ENCODE measurements at places on chromosomes 4 and X.

DNA sequence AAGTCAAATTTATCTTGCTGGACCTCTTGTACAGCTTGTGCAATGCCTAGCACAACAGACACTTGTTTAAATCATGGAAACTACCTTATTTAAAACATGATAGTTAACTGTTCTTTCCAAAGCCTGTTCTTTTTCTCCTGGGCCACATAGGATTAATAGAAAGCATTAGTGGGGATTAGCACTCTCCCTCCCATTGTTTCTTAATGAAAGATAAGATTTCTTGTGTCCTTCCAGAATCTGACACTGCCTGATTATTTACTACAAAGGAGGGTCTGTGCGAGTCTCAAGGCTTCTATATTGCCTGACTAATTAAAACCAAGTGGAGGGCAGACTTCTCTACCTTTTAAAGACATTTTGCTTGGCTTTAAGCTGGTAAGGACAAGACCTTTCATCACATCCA lies 8.5 kb upstream of the ELMOD2 start:
- DNase-seq = no peak

DNA sequence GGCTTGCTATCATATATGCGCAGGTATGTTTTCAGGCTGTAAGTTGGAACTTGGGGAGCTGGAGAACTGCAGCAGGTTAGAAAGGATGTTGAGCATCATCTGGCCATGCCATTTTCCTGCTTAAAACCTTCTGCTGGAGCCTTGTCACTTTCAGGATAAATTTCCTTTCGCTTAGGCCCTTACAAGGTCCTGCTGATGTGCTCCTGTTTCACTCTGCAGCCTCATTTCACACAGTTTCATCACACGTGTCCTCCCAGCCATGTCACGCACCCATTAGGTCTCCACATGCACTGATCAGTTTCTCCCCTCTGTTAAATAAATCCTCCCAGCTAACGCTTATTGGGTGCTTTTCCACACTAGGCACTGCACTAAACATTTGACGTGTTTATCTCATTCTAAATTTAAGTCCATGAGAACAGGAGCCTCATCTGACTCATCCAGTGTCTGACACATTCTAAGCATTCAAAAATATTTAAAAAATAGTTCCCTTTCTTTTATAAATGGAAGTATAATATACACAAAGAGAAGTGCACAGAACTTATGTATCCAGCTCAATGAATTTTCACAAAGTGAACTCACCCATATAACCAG lies 14.5 kb downstream of the SOD3 start:
- DNase-seq = no peak

DNA sequence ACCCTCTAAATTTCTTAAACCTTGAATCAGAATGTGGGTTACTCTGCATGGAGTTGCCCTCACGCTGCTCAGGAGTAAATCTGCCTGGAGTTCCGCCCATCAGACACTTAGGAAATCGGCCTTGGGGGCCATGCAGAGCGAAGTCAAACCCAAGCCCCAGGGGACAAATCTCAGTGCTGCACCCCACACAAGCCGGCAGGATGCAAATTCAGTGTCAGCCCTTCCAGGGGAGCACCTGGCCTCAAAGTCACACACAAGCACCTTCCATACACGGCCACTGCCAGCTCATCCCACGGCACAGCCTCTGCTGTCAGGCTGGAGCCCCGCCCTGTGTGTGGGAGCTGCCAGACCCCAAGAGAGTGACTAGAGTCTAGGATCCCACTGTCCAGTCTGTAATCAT lies 27.4 kb downstream of the RNF212 start:
- no peak for DNase-seq

DNA sequence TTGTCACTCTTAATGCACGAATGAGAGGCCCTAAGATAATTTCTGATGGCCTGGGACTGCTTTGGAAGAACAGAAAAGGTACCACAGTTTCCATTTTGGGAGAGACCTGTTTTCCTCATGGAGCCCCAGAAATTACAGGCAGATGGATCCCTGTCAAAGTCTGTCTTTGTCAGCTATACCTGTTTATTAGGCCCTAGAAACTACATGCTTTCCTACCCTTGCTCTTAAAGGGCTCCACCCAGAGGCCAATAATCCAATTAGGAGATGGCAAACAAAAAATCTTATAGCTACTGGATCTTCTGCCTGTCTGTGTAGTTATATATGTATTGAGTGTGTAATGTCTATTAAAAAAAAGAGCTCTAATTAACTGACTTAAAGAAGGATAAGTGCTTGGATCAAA lies 141.3 kb downstream of the NR3C2 start:
- no peak for DNase-seq

DNA sequence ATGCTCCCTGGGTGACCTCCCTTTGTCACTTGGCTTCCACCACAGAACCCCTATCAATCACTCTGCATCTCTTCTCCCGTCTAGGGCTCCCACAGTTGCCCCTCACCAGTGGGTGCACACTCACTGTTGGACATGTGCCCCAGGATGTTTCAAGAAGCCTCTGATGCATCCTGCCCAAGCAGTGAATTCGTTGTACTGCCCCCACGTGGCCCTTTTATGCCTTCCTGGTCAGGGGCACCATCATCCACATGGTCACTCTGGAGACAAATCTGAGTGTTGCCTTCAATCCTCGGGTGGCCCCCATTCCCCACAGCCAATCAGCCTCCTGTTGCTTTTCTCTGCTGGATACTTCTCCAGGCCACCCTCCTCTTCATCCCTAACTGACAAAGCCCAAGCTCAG lies 12.2 kb downstream of the ITIH6 start:
- DNase-seq = no peak

- peak; percentile 41 for DNase-seq
Observed at GRCh38 chrX:51802917-51803688, 59.9 kb downstream of the GSPT2 start.

DNA sequence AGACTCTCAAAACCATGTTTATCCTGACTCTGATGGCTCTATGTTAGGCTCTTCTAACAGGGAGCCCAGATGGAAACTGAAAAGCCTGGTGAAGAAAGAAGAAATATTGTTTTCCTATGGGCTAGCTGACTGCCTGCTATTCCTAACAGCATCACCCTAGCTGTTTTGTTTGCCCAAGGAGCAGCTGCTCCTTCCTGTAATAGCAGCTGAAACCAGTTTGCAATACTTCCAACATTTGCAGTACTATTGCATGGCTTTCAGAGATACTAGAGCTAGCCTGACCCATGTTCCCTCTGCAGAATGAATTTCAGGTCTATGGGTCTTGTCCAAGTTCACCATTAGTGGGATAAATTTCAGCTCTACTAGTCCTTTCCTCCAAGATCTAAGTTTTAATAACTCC lies 495.2 kb downstream of the INPP4B start:
- DNase-seq = no peak

DNA sequence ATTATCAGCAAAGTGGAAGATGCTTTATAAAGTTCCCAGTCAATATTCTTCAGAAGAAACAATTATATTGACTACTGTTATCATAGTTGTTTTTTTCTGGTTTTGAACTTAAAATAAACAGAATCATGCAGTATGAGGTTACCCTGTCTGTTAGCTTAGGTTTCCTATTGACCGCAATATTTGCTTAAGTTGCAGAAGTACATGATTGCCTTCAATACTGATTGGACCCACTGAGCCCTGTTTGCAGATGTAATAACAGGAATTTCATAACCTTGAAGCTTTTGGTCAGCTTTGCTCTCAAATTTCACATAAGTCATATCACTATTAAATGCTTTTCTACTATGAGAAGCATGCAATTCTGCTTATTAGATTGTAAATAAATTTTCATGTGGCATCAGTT lies 229.1 kb upstream of the FSTL5 start:
- no peak for DNase-seq

GRCh38 chrX:15719324-15719968 lies 18.6 kb upstream of the CA5B start:
- no peak for DNase-seq

DNA sequence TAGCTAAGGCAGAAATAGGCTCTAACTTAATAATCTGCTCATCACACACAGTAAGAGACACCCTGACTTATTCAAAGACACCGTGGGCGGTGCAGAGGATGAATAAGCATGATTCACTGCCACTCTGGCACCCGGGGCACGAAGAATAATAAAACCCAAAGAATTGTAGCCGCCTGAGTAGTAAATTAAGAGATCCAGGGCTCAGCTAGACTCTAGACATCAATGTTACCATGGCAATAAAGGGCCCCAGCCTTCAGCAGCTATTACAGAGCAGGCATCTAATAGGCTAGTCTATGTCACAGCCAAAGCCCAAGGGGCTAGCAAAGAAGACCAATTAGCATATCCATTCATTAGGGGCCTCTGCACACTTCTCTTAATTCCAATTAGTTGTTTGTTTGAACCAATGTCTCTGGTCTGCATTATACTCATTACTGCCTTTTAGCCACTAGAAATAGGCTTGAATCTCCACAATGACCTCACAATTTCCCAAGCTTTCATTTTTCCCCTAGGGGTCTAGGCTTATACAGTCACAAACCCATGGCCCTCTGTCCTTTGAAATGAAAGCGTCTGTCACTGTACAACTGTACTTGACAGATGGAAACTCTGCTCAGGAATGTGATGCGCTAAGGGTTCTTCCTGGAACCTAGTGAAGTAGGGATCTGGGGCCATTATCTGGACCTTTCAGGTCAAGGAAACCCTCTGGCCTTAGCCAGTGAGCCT lies 3.0 kb upstream of the ATP1B4 start:
- no peak for DNase-seq

GRCh38 chrX:10242026-10242425 lies 85.3 kb downstream of the CLCN4 start:
- no peak for DNase-seq

DNA sequence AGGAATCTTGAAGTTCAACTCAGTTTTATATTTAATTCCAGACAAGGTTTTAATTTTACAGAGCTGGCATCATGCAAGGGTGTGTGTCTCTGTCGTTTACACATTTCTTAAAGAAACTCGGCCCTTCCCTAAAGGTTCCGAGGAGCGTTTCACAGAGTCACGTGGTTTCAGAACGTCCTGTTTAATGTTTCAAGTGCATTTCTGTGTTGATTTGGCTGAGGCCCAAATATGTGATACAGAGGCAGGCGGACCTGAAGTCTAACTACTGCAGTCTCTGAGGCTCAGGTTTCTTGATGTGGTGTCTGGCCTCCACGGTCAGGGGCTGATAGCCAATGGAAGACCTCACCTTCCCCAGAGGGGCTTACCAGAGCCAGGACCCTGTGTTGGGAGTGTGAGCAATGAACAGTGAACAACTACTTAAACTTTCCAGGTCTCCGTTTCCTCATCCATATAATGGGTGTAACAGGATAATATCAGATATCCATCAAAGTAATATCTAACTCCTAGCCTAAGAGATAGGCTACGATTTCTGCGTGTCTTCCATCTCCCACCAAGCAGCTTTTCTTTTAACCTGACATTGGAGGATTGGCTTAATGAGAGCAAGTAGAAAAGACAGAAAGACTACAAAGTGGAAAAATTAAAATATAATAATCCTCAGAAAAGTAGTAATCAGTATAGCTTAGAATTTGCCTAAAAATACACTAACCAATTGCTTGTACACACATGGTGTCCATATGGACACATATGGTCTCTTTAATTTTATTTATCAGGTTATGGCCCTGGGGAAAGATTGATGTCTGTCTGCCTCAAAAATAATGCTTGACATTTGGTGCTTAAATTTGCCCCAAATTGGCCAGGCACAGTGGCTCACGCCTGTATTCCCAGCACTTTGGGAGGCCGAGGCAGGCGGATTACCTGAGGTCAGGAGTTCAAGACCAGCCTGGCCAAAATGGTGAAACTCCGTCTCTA lies 50.0 kb upstream of the TRIM2 start:
- no peak for DNase-seq

DNA sequence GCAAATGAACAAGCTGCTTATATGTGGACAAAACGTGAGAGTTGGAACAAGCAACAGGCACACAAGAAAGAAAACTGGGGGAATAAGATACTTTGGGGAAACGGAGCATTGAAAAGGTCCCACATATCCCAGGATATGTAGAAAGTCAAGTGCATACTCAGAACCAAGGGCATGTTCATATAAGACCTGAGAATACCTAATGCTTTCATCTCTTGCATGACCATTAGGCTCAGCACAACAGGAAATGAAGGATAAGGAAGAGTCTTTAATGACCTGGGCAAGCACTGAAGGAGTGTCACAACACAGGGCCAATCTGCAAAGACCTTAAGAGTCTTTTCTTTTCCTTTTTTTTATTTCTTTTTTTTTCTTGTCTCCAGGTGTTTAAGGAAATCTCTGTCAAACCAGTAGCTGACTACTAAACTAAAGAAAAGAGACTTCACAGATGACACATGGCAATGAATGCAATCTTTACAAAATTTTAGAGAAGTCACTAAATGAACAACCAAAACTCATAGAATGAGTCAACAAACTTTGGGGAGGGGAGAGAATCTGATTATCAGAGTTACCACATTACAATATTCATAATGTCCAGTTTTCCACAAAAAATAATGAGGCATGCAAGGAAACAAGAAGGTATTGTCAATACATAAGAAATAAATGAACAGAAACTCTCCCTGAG lies 67.9 kb upstream of the STK26 start:
- DNase-seq = no peak

GRCh38 chr4:181959121-181959520 lies 284.1 kb upstream of the TENM3 start:
- no peak for DNase-seq

GRCh38 chrX:110172215-110172614 lies 145.7 kb downstream of the AMMECR1 start:
- no peak for DNase-seq

DNA sequence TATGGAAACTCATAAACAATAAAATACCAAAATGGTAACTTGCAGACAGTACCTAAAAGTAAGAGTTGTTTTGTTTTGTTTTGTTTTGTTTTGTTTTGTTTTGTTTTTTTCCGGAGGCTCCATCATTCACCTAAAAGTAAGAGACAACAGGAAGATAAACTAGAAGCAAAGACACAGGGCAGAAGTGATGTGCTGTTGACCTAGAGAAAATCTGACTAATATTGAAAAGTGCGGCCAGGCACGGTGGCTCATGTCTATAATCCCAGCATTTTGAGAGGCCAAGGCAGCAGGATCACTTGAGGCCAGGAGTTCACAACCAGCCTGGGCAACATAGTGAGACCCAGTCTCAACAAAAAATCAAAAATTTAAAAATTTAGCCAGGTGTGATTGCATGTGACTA lies 5.6 kb upstream of the CENPC start:
- DNase-seq = no peak

- peak; percentile 73 for DNase-seq
Observed at GRCh38 chrX:21373637-21374162, 518 bp upstream of the CNKSR2 start.

DNA sequence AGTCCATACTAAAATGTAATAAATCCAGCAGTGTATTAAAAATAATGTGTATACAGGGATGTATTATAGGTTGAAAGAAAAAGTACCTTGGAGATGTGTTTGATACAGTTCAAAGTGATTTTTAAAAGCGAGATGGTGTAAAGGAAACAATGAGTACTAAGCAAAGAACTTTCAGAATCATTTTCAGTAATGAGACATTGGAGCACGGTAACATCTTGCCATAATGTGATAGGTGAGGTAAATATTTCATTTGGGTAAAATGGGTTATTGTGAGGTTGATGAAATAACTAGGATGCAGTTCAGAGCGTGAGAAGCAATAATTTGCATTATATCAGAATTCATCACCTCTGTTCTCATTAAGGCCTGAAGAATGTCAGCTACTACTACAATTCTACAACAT lies 25.9 kb downstream of the EIF2S3 start:
- no peak for DNase-seq
